ENCODE measurements at places on chromosomes 5 and 9.
A peak's percentile ranks its signal among the peaks of the same experiment; 100 is the strongest.

DNA sequence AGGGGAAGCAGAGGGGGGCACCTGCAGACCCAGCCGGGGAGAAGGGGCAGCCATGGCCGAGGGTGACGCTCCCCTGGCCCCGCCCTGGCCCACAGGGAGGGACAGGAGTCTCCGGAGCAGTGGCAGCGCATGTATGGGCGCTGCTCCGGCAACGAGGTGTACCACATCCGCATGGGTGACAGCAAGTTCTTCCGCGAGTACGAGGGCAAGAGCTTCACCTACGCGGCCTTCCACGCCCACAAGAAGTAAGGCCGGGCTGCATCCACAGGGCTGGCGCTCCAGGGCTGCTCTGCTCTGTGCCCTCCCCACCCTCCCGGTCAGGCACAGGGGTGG lies 68.2 kb downstream of the KCNT1 start:
- no peak for DNase-seq

- DNase-seq, result no peak
Observed at GRCh38 chr5:61141801-61142200, 20.5 kb downstream of the SMIM15 start.

- peak; percentile 19 for DNase-seq
Observed at GRCh38 chr9:130579738-130580463, 524 bp downstream of the FUBP3 start.

GRCh38 chr5:91928754-91929521 lies 545.8 kb upstream of the ARRDC3 start:
- no peak for DNase-seq

DNA sequence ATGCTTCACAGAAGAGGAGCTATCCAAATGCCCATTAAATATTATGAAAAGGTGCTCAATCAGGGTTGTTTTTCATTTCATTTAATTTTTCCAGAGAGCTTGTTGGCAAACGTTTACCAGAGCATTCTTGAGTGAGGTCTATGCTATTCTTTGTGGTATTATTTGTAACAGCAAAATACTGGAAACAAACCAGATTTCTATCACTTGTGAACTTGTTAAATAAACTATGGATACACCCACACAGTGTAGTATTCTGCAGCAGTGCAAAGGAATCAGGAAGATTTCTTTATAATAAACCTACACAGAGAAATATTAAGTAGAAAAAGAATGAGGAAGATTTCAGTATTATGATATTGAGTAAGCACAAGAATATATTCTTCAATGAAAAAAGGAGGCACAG lies 15.0 kb upstream of the SLC1A1 start:
- DNase-seq, result no peak

GRCh38 chr5:150512368-150512747 lies 4.4 kb downstream of the NDST1 start:
- DNase-seq, result no peak

GRCh38 chr9:110714314-110714713 lies 45.7 kb downstream of the MUSK start:
- DNase-seq, result no peak

GRCh38 chr9:124270504-124271335 lies 13.0 kb downstream of the NEK6 start:
- no peak for DNase-seq

DNA sequence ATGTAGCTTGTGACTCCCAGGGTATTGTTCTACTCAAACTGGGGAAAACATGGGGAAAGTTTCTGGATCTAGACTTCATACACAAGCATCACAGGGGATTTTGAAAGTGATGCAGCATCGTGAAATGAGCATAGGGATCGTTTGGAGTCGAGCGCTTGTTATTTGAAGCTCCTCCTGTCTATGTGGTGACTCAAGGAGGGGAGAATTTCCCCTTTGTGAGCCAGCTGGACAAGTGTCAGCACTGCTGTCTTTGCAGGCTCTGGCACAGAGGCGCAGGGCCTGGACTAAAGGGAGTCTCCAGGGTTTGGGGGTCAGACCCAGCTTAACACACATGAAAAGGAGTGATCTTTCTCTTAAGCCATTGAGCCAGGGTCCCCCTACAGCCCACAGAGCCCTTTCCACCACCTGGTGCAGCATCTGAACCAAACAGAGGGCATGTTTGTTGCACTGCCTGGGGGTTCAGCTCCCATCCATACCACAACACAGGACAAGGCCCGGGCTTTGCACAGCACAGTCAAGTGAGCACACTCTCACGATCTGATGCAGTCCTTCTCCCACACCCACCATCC lies 51.0 kb downstream of the IRF1 start:
- DNase-seq, result peak; percentile 88

- no peak for DNase-seq
Observed at GRCh38 chr5:13783726-13784125, 160.8 kb downstream of the DNAH5 start.

- DNase-seq, result no peak
Observed at GRCh38 chr5:149358294-149358651, 427 bp downstream of the PCYOX1L start.

GRCh38 chr9:89153232-89154017 lies 25.2 kb downstream of the SHC3 start:
- DNase-seq, result peak; percentile 90

GRCh38 chr5:132013006-132013689 lies 1.7 kb upstream of the ACSL6 start:
- no peak for DNase-seq

GRCh38 chr5:178642351-178642909 lies 15.6 kb upstream of the CLK4 start:
- peak; percentile 98 for DNase-seq

DNA sequence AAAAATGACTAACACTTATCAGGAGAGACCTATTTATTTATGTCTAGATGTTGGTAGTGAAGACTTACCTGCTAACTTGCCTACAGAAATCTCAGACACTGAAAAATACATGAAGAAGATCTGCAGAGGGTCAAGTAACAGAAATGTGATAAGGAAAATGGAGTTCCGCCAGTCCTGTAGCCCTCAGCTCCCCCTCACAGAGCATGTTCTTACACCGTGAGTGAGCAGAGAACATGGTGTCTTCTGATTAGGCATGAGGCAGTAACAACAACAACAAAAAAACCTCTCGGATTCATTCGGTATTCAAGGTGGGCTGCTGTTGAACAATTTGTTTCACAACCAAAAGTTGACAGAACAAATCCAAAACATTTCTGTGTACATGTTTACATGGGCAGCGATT lies 162.0 kb upstream of the SNX2 start:
- no peak for DNase-seq

GRCh38 chr9:114769624-114770023 lies 36.2 kb downstream of the TNFSF15 start:
- DNase-seq, result peak; percentile 14

DNA sequence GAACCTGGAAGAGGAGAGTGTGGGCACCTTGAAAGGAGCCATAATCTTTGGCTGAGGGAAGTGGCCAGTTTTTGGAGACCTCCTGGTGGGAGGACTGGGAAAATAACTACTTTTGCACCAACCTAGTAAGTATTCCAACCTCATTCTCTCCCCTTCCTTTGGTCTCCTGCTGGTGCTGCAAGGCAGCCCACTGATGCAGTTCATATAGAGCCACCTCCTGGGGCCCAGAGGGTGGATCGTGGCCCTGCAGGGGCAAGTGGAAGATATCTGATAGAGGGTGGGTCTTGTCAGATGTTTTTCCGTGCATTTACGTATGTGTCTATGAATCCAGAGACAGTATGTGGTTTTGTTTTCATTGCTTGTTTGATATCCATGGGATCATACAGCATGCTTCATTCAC lies 172.8 kb upstream of the PITX1 start:
- no peak for DNase-seq

DNA sequence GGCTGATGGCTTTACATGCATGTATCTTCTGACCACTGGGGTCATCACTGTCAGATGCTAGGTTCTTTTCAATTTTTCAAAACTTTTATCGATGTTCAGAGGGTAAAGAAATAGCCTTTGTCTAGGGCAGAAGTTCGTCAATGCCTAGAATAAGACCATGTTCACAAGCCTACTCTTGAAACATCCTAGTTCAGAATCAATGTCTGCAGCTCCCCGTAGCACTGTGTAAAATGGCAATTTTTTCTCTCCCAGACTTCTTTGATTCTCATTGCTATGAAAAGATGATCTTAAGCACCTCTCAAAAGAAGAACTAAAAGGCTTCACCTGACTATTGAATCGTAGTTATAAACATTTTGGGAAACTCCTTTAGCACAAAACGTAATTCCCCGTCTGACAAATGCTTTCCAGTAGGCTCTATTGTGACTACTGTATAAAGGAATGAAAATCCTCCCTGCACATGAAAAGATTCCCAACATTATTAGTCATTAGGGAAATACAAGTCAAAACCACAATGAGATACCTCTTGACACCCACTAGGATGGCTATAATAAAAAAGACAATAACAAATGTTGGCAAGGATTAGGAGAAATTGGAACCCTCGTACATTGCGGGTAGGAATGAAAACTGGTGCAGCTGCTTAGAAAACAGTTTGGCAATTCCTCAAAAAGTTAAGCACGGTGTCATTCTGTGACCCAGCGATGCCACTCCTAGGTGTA lies 263.5 kb downstream of the ARHGAP26 start:
- peak; percentile 97 for DNase-seq

DNA sequence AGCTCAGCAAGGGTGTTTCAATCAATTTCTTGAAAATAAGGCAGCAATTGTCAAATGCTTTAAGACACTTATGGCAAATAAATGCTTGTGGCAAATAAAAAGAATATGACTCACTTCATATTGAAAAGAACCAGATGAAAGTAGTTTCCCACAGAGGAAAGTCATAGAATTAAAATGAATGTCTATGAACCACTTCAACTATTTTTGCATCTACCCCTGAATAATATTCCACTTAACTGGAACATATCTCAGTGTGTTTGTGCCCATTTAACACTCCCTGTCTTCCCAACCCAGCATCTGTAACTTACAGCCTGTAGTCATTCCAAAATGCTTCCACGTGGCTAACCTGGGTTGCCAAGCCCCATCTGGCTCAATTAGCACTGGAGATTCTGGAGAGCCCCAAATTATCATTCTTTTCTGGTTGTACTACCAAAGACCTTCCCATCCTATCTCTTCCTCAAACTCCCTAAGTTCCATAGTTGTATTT lies 84.7 kb downstream of the FEM1C start:
- DNase-seq, result peak; percentile 52

DNA sequence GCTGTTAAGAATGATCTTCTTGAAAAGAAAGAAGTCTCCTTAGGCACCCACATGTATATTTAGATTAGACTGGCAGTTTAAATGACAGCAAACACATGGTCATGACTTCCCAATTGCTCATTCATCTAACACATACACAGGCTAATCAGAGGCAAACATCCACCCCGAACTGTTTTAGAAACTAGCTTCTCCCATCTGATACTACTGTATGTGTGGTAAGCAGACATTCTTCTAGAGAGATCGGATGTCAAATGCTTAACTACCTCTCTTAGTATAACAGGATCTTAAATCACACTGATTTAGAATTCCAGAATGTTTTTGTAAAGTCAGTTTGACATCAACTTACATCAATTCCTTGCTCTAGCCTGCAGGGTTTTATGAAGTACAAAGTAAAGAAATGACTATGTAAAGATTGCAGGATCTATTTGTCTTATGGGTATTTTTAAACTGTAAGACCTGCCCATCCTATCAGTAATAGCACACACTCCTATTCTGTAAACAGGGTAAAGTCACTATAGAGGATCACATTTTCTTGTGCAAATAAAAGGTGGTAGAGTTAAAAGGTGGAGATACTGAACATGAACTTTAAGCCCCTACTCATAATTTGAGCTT lies 239.7 kb downstream of the MLLT3 start:
- DNase-seq, result no peak

All from mammary epithelial cell (primary cell).